ENCODE measurements at places on chromosomes 2 and 18. TPM values are rescaled to one million over a fixed set of nuclear protein-coding genes. Genes with fewer than 3 reads are reported as not detected.

SNED1 gene
- 12.4 TPM for polyA plus RNA-seq

NGEF gene
- polyA plus RNA-seq: 0.13 TPM

CYS1 gene
- not detected for polyA plus RNA-seq

GYPC gene
- polyA plus RNA-seq: 4.3 TPM

KCNJ13 gene
- polyA plus RNA-seq: not detected
